ENCODE measurements at places on chromosomes 16 and 17. TPM values are rescaled to one million over a fixed set of nuclear protein-coding genes. Genes with fewer than 3 reads are reported as not detected.

The ADAM11 gene
- total RNA-seq: 0.13 TPM

The CSF3 gene
- total RNA-seq: not detected

The CRYBA1 gene
- not detected for total RNA-seq

The TNS4 gene
- total RNA-seq: 1.0 TPM

The FOXF1 gene
- total RNA-seq: not detected

The TBC1D3D gene
- total RNA-seq: 0.67 TPM

The ZG16B gene
- total RNA-seq: 7.5 TPM

The KRTAP3-2 gene
- not detected for total RNA-seq

The MAF gene
- total RNA-seq: 0.13 TPM

The LYZL6 gene
- total RNA-seq: not detected

The GJD3 gene
- not detected for total RNA-seq

The B4GALNT2 gene
- not detected for total RNA-seq

The CPHXL2 gene
- not detected for total RNA-seq

The DOC2A gene
- 0.11 TPM for total RNA-seq

The TNFRSF12A gene
- 0.58 TPM for total RNA-seq

The SPN gene
- total RNA-seq: 173 TPM

The HSD11B2 gene
- total RNA-seq: 0.16 TPM

The CCL5 gene
- total RNA-seq: 60.2 TPM

The RASD1 gene
- not detected for total RNA-seq

The LUC7L3 gene
- 129 TPM for total RNA-seq

The COPRS gene
- 31.2 TPM for total RNA-seq

The NLRC3 gene
- total RNA-seq: 18.2 TPM

The DNAH2 gene
- total RNA-seq: not detected

The GRB7 gene
- 0.23 TPM for total RNA-seq

The TK2 gene
- 3.4 TPM for total RNA-seq

The NDUFAB1 gene
- 131 TPM for total RNA-seq

The ITGAE gene
- total RNA-seq: 13.6 TPM

The CDC6 gene
- 52.0 TPM for total RNA-seq

The SRL gene
- total RNA-seq: not detected

The ORAI3 gene
- total RNA-seq: 17.3 TPM

The OSBPL7 gene
- 14.2 TPM for total RNA-seq

The GPR142 gene
- total RNA-seq: not detected

The CD300LD gene
- not detected for total RNA-seq

The DGKE gene
- 18.0 TPM for total RNA-seq

The CNTNAP1 gene
- 29.9 TPM for total RNA-seq

The KLHL10 gene
- total RNA-seq: not detected

The ZNF469 gene
- 0.21 TPM for total RNA-seq

The EXOC3L1 gene
- not detected for total RNA-seq

The TEX14 gene
- 0.37 TPM for total RNA-seq

The ST6GALNAC1 gene
- 0.29 TPM for total RNA-seq

The ADAMTS18 gene
- not detected for total RNA-seq

The SLC47A1 gene
- not detected for total RNA-seq

The SULT1A1 gene
- 1.2 TPM for total RNA-seq

The RAP1GAP2 gene
- 0.95 TPM for total RNA-seq

The OSGIN1 gene
- total RNA-seq: 0.32 TPM

The CDIPT gene
- 31.4 TPM for total RNA-seq

The OR2C1 gene
- total RNA-seq: not detected

The LGALS3BP gene
- total RNA-seq: 5.8 TPM

The ODAD4 gene
- total RNA-seq: 0.46 TPM

The WNT9B gene
- not detected for total RNA-seq

The AATK gene
- total RNA-seq: not detected

The TNFRSF13B gene
- 161 TPM for total RNA-seq

The CDH1 gene
- total RNA-seq: 42.7 TPM

The CCP110 gene
- 18.7 TPM for total RNA-seq

The STAT5A gene
- total RNA-seq: 86.4 TPM

The OR3A3 gene
- total RNA-seq: not detected
